ENCODE measurements at places on chromosomes 5 and 9. TPM values are rescaled to one million over a fixed set of nuclear protein-coding genes. Genes with fewer than 3 reads are reported as not detected.

The PTCD2 gene
- 6.7 TPM for total RNA-seq

The LCN2 gene
- 22.4 TPM for total RNA-seq

The SMIM33 gene
- not detected for total RNA-seq

The PDGFRB gene
- 3.3 TPM for total RNA-seq

The ICE1 gene
- 15.4 TPM for total RNA-seq

The ECM2 gene
- 0.84 TPM for total RNA-seq

The LCN15 gene
- not detected for total RNA-seq

The PALM2AKAP2 gene
- total RNA-seq, result 3.3 TPM

The EPB41L4B gene
- 5.9 TPM for total RNA-seq

The SPEF2 gene
- 2.3 TPM for total RNA-seq

The PCDHGB5 gene
- 5.9 TPM for total RNA-seq

The DRD1 gene
- total RNA-seq, result not detected

The NMUR2 gene
- not detected for total RNA-seq

The CNTNAP3 gene
- total RNA-seq, result 2.5 TPM

The EFNA5 gene
- 5.3 TPM for total RNA-seq

The ABO gene
- total RNA-seq, result not detected

The SLC36A2 gene
- not detected for total RNA-seq

The ZFP37 gene
- 0.80 TPM for total RNA-seq

The NTRK2 gene
- 0.16 TPM for total RNA-seq

The SLCO6A1 gene
- not detected for total RNA-seq

The PLPPR1 gene
- total RNA-seq, result not detected

The SPARC gene
- total RNA-seq, result 214 TPM

The GMCL2 gene
- total RNA-seq, result not detected

The PCDHGA3 gene
- 0.04 TPM for total RNA-seq

The NEUROG1 gene
- not detected for total RNA-seq

The GRXCR2 gene
- total RNA-seq, result not detected

The TLX3 gene
- total RNA-seq, result not detected

The FSTL4 gene
- 2.3 TPM for total RNA-seq

The PCDHA12 gene
- not detected for total RNA-seq

The SLC45A2 gene
- total RNA-seq, result not detected

The PCDHGC5 gene
- total RNA-seq, result 1.2 TPM

The SPATA31A7 gene
- not detected for total RNA-seq

The ENTPD8 gene
- total RNA-seq, result not detected

The PCDHB14 gene
- total RNA-seq, result 0.04 TPM

The ZNF354C gene
- total RNA-seq, result 3.0 TPM

The COL15A1 gene
- not detected for total RNA-seq

The MEF2C gene
- 0.86 TPM for total RNA-seq

The ARHGEF39 gene
- total RNA-seq, result 7.8 TPM

The FAF2 gene
- 34.0 TPM for total RNA-seq

The PIP5KL1 gene
- 10.2 TPM for total RNA-seq

The SLC27A6 gene
- 1.5 TPM for total RNA-seq

The IFNA14 gene
- not detected for total RNA-seq

The SNX24 gene
- total RNA-seq, result 18.7 TPM

The OBP2B gene
- total RNA-seq, result not detected

The SPAG8 gene
- total RNA-seq, result 0.04 TPM

The GRAMD2B gene
- total RNA-seq, result 21.8 TPM

The RLN2 gene
- 0.15 TPM for total RNA-seq
